ENCODE measurements at places on chromosomes 2 and 18.

DNA sequence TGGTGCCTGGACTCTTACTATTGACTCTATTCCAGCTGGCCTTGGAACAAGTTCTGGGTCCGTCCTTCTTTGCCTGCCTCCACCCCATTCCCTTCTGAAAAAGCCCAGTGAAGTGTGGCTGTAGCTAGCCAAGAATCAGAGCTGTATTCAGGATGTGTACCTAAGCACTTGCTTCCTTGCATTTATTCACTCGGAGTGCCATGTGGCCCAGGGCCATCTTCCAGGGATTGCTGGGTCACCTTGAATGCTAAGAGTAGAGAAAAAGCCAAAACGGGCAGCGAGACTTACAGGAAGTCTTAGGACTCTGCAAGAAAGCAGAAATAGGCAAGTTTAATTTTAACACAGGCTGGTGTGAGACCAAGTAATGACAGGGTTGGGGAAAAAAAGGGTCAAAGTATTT is 4.1 kb downstream of the ITGA6 start:
- DNase-seq: no peak

- DNase-seq: no peak
Measured at GRCh38 chr18:8721716-8722115, 16.4 kb downstream of the MTCL1 start.

- no peak for DNase-seq
Measured at GRCh38 chr18:45012286-45012685, 331.6 kb downstream of the SETBP1 start.

GRCh38 chr18:32442575-32442974 is 28.1 kb downstream of the GAREM1 start:
- DNase-seq: no peak

DNA sequence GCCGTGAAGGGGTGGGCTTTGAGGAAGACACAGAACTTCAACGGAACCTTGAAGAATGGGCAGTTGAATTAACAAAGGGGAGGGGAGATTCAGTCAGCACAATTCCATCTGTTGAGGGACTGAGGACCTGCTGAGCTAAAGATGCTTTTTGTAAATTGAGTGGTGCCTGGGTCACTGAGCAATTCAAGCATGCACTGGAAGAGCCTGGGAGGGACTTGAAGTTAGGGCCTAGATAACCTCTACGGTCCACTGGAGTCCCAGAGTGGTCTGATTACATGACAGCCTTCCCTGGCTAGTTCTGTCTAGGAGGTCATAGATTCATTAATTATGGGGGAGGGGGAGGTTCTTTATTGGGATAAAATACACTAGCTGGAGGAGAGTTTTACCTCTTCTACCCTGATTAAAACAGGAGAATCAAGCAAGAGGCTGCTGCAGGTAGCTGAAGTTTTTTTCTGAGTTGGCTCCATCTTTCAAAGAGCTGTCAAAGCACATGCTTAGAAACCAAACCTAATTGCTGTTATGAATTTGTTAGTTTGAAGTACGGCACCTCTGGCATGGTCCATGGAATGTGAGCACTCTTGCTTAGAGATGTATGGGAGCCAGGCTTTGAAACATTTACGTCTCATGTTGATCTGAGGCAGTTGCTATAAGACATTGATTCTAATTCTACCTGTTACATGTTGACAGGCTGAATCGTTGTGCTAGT is 290.2 kb downstream of the PRKCE start:
- no peak for DNase-seq

DNA sequence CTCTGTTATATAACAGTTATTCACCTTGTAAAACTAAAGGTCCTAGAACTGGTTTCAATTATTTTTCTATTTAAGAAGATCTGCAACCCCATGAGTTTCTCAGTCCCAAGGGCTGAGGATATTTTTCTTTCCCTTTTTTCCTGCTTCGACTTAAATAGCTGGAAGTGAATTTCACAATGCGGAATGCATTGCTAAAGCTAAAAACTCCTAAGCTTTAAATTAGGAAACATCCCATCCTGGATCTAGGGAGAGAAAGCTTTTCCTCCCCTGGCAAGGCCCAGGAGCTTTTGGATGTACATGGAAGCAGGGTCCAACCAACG is 1.4 kb downstream of the RFX8 start:
- no peak for DNase-seq

- DNase-seq: no peak
Measured at GRCh38 chr2:149388120-149388816, 57.9 kb downstream of the LYPD6 start.

GRCh38 chr2:206276169-206276942 is 1.9 kb downstream of the ZDBF2 start:
- DNase-seq: no peak

DNA sequence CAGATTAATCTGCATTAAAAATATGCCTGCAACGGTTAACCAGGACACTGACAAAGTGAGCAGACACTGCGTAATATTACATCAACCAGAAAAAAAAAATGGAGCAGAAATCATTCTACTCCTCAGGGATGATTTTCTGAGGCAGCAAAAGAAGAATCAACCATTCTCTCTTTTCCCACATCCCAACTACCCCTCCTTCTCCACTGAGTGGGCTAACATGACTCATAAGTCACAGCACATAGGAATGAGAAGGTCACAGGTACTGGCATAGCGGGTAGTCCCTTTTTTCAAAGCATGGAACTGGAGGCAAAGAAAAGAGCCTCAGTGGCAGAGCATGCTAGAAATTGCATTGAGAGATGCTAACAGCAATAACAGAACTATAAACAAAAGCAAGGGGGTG is 54.3 kb upstream of the TSPYL6 start:
- no peak for DNase-seq

DNA sequence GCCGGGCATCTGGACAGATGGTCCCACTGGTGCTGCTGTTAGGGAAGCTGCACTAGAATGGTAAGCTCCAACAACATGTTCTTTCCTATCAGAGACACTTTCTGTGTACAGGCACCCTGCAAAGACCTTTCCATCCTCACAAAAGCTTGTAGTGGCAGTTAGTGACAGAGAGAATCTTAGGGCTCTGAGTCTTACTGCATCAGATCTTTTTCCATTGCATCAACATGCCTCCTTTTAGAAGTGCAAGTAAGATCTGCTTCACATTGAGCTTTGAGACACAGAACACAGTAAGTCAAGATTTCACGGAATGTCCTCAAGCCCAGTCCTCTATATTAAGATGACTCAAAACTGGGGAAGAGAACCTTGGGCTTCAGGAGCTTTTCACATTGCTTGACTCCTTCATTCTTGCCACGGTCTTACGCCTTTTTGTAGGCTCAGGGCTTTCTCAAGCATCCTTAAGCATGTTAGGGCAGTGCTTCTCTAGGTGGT is 52.6 kb downstream of the ARL4C start:
- DNase-seq: no peak

DNA sequence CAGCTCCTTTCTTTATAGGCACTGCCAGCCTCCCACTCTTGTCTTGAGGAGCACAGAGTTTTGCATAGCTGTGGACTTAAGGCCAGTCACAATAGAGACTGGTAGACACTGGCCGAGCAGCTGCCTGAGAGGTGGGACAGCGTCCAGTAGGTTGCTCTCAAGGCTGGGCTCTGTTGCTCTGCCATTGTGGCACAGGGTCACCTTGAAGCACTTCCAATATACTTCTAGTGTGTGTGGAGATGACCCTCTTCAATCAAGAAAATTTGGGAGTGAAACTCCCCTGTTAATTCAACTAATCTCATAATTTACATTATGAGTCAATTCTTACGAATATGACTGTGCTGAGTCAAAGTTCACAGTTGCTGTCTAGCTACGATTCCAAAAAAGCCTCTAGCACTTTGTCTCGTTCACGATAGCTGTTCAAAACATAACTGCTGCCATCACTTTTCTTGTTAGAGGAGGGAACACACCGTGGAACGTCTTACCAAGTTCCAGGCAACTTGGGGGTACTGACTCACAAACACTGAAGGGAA is 636.2 kb downstream of the EPHA4 start:
- no peak for DNase-seq

GRCh38 chr2:205483095-205483494 is 199.2 kb upstream of the NRP2 start:
- no peak for DNase-seq

- no peak for DNase-seq
Measured at GRCh38 chr2:84556190-84556589, 39.9 kb downstream of the DNAH6 start.
